ENCODE measurements at places on chromosomes 5 and 9.

DNA sequence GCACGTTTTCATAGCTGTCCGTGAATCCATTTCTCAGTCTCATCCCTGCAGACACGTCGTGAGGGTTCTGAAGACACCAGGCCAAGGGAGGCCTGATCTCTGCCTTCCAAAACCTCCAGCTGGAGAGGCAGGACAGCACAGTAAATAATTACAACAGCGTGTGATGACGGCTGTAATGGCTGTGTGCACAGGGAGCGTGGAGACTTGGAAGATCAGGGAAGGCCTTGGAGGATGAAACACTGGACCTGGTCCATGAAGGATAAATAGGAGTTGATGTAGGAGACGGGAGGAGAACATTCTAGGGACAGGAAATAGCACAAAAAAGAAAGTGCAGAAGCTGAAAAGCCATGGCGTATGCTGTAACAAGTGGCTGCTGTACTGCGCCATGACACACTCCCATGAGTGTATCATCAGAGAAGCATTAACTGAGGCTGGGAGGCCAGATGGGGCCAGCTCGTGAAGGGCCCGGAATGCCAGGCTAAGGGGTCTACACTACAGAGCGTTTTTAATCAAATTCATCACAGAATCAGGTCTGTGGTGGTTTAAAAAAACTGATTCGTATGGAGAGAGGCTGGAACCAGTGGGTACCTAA is 97.2 kb downstream of the CRB2 start:
- no peak for DNase-seq

GRCh38 chr5:149740341-149740740 is 10.2 kb downstream of the PPARGC1B start:
- DNase-seq, result no peak

DNA sequence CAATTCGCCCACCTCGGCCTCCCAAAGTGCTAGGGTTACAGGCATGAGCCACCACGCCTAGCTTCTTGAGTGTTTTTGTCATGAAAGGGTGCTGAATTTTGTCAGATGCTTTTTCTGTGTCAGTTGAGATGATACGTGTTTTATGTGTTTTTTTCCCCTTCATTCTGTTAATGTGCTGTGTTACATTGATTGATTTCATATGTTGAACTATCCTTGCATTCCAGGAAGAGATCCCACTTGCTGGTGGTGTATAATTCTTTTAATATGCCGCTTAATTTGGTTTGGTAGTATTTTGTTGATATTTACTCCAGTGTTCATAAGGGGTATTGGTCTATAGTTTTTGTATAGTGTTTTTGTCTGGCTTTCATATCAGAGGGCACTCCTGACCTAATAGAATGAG is 13.6 kb downstream of the ZBTB43 start:
- no peak for DNase-seq

- no peak for DNase-seq
These were observed 366.4 kb downstream of the PSAT1 start for GRCh38 chr9:78663369-78663768.

DNA sequence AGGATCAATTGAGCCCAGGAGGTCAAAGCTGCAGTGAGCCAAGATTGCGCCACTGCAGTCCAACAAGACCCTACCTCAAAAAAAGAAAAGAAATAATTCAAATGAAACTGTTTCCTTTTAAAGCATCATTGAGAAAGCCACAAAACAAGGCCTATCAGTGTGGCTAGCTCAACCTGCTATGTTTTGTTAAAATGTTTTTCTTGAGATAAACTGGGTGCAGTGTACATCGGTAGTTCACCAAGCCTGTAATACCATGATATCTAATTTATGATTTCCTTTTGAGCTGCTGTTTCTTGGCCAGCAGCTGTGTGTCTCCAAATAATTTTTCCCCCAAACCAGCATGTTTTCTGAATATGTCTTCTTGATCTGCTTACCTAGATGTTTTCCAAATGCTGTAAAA is 97.3 kb upstream of the GOLGA1 start:
- DNase-seq, result no peak

DNA sequence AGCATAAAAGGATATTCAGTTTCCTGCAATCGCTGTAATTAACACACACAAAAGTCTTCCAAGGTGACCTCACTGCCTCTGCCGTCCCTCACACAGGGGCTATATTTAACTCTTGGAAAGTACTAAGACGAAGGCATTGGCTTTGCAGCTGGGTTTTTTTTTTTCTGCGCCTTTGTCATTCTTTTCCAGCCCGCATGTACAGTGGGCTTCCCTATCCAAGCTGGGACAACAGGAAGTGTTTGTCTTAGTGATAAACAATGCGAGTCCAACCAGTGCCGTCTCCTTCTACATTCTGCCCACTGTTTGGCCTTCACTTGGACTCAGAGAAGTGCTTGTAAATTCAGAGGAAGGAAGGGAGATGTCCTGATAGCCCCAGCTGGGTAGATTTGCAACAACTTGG is 17.6 kb downstream of the AFAP1L1 start:
- DNase-seq, result no peak

- DNase-seq, result no peak
These were observed 117.0 kb upstream of the GNA14 start for GRCh38 chr9:77764894-77765780.

DNA sequence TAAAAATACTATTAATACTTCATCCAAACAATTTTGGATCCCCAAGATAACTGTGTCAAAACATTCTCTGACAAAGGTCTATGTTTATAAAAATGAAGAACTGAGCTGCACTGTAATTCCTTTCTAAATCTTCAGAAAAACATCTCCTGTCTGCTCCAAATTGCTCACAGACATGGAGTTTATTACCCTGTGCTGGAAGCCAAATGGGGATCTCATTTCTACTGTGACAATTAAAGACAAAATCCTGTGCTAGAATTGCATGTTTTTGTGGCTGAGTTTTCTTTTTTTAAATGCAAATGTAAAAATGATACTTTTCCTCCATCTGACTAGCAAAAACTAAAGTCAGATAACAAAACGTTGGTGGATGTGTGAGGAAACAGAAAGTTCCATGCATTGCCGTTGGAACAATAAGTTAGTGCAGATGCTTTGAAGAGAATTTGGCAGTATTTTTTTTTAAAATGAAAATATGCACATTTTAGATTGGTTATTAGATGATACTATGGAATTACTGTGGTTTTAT is 93.5 kb downstream of the GNA14 start:
- no peak for DNase-seq

- DNase-seq, result no peak
These were observed 10.9 kb downstream of the ABL1 start for GRCh38 chr9:130845901-130846481.

DNA sequence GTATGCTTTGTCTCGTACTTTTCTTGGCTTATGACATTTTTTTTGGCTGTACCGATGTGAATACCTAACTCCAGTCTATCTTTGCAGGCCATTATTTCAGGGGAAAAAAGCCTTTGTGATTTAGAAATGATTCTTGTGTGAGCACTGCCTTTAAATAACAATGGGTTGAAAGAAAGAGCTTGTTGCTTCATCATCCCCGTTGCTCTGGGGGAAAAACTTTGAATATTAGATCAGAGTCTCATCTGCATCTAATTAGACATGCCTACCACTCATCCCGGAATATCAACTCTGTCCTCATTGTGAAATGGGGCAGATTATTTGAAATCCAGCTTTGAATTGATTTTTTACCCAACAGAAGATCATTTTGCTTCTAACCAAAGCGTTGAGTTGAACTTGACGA is 13.5 kb downstream of the CXCL14 start:
- DNase-seq, result no peak

DNA sequence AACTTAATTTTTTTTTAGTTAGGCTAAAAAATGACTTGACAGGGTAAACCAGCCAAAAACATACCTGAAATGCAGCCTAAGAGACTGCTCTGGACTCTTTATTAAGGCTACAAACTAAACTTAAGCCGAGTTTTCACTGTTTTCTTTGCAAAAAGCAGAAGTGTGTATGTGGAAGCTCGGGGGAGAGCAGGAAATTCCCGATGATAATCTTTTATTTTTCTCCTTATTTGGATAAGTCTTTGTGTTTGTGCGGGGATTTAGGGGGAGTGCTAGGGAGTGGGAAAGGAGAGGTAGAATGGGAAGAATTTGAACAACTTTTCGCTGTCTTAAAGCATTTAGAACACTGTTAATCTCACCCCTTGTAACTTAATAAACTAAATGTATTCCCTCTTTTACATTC is 30.7 kb upstream of the GPR21 start:
- no peak for DNase-seq

GRCh38 chr5:15722305-15722704 is 222.3 kb downstream of the FBXL7 start:
- DNase-seq, result no peak

- no peak for DNase-seq
These were observed 186.7 kb downstream of the PAPPA start for GRCh38 chr9:116340270-116340669.

DNA sequence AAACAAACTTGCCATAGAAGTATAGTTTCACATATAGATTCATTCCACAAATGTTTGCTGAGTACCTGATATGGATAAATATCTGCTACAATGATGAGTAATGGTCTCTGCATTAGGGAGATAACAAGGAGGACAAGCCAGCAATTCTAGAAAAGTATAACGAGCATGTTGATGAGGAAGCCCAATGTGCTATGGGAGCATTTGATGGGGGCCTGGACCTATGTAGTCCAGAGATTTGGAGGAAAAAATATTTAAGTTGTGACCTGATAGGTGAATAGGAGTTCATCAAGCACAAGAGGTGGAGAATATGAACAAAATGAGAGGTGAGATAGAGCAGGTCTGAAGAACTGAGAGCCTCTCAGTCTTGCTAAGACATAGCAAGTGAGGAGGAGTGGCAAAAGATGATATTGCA is 14.4 kb upstream of the TMEM245 start:
- DNase-seq, result no peak

DNA sequence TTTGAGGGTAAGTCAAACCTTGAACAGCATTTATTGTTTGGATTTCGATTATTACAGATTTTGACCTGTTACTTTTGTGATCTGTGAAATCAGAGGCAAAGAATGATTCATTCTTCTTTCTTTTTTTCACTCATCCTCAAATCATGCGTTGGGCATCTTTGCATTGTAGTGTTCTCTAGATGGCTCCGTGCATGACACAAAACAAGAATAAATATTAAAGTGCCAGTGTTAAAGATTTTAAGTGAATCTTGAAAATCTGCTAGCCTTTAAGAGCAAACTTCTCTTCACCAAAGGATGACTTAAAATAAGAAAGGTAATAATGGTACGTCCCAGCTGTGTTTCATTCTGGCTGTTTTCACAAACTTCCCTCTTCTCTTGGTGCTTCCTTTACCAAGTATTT is 361.9 kb upstream of the SMARCA2 start:
- DNase-seq, result no peak

GRCh38 chr5:143056792-143057579 is 286.8 kb downstream of the ARHGAP26 start:
- no peak for DNase-seq

DNA sequence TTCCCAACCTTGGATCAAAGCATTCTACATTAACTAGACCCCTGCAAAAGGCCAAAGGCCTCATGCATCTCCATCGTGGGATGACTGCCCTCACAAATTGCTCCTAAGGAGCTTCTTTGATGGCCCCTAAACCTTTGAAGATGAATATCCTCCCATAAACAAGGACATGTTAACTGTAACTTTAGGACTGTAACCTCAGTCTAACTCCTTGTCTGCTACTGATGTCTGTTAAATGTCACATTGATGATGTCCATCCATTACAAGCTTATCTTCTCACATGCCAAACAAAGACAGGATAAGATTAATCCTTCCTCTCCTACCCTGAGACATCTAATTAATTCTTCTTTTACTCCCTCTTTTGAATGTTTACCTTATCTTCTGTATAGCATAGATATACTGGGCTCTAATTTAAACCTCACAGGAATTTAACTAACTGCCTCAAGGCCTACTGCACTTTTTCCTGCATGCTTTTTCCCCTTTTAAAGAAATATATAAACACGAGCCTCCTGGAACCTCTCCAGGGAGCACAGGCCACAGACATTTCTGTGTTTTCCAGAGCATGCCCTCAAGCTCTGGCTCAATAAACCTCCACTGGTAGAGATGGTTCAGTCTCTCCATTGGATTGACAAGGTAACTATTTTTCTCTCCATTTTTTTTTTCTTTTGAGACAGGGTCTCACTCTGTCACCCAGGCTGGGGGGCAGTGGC is 90.6 kb upstream of the SLC25A48 start:
- no peak for DNase-seq

DNA sequence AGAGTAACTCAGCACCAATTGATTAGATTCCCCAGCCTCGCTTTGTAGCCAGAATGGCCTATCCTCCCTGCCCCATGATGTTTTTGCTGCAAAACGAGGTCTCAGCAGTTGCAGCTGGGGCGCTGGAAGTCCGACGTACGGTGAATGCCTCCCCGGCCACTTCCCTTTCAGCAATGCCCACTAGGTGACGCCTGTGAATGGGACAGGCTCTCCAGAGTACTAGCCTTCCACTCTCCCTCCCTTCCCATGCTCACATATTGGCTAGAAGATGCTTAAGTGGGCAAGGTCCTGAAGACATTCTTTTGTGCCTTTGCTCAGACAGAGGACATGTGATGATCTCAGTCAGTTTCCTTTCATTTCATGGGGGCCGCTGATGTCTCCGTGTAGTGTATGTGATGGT is 50.8 kb downstream of the DMRT2 start:
- no peak for DNase-seq

DNA sequence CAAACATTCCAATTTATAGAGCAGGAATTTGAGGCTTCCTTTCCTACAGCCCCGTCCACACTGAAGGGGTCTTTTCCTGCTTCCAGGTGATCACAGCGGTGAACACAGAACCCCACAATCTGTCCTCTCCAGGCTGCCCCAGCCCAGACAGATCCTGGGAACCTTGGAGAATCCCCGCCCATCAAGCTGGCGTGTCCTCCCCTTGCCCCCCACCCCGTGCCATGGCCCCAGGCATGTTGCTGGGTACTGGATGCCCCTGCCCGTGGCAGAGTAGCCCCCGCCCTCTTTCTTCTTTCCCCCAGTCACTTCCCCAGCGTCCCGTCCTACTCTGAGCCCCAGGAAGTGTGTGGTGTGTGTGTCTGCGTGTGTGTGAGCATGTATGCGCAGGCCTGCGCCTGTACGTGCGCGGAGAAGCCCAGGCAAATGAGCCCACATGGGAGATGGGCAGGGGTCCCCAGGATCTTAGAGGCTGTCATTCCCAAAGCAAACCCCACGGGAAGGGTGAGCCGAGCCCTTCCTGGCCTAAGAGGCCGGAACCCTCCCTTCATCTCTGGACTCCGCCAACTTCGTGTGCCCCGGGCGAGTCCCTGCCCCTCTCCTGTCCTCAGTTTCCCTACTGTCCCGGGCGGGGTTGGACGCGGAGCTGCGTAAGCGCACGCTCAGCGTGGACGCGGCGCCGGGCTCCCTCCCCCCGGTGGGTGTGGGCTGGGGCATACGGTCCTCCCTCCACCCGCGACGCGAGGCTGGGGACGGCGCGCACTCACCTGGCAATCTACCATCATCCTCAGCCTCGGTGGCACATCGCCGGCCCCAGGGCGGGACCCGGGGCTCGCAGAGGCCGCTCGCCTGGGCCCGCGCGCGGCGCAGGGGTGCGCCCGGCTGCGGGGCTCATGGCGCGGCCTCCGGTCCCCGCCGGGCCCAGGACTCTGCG is 15.2 kb downstream of the GBGT1 start:
- DNase-seq, result no peak

Measured in thoracic aorta (tissue), 2 donors.